ENCODE measurements at places on chromosomes 2 and 18.
A peak's percentile ranks its signal among the peaks of the same experiment; 100 is the strongest.

DNA sequence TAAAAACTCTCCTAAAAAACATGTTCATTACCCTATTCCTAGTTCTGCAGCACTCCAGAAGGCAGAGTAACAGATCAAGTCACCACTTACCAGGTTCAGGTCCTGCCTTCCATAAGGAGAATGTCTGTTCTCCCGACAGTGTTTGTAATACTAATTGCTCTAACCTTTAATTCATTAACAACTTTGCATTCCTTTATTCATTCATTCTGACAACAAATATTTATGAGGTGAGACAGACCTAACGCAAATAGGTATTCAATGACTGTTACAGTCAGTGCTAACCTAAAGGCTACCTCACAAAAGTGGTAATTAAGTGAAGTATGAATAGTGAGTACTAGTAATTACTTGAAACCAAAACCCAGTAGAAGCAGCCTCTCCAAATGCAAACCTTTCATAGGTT lies 224.0 kb downstream of the AFF3 start:
- DNase-seq = no peak

DNA sequence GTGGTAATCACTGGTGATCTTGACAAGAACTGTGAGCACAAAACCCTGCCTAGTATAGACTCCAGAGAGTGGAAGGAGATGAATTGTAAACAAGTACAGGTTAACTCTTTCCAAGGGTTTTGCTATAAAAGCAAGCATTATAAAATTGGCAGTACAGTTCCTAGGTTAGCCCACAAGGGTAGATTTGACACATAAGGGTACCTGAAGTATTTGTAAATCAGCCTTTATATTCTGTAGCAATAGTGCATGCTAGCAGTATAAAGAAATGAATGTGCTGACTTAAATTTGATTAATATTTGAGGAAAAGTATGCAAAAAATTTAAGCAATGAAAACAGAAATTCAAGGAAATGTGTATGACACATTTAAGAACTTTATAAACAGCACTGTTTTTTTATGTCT lies 42.4 kb downstream of the SP3 start:
- no peak for DNase-seq

DNA sequence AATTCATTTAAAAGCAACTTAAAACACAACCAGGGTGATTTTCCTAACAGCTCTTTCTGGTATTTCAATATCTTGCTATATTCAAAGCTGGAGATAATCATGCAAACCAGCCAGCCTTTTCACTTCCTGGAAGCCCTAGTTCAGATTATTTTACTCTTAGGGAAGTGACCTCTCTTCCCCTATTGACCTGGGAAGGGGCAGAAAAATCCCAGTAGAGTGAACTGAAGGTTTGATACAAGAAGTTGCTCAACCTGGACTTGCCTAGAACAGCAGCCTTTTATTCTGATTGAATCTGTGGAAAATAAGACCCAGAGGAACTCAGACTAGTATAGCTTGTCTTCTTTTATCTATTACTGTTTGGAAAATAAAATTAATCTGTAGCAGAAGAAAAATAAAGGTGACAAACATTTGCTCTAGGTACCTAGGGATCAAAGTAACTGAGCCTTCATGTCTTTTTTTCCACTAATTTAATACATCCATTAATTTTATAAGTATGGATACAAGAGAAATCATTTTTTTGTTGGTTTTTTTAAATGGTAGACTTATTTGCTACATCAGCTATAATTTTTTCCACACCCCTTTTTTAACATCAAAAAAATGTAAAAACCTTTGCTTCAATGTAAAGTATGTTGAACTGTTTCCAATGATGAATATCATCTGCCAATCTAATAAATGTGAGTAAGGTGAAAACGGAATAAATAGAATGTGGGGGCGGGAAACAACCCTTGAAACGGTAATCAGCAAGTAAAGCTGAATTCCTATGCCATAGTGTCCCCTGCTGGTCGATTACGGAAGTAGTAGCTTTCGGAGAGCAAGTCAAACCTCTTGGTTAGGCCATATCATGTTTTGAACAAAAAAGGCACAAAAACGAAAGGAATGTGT lies 629.9 kb downstream of the NRXN1 start:
- peak; percentile 65 for DNase-seq

- no peak for DNase-seq
Observed at GRCh38 chr2:219616550-219616949, 10.9 kb upstream of the SLC4A3 start.

DNA sequence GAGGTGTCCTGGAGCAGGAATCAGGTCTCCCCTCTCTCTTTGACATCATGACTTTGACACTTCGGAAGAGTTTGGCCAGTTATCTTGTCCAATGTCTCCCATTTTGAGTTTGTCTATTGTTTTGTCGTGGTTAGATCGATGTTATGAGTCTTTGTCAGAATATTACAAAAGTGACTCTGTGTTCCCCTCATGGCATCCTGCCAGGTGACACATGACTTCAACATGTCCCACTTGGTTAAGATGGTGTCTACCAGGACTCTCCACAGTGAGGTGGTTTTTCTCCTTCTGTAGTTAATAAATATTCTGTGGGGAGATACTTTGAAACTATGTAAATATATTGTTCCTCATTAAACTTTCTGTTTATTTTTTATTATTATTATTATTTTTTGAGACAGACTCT lies 76.6 kb upstream of the BZW1 start:
- no peak for DNase-seq

DNA sequence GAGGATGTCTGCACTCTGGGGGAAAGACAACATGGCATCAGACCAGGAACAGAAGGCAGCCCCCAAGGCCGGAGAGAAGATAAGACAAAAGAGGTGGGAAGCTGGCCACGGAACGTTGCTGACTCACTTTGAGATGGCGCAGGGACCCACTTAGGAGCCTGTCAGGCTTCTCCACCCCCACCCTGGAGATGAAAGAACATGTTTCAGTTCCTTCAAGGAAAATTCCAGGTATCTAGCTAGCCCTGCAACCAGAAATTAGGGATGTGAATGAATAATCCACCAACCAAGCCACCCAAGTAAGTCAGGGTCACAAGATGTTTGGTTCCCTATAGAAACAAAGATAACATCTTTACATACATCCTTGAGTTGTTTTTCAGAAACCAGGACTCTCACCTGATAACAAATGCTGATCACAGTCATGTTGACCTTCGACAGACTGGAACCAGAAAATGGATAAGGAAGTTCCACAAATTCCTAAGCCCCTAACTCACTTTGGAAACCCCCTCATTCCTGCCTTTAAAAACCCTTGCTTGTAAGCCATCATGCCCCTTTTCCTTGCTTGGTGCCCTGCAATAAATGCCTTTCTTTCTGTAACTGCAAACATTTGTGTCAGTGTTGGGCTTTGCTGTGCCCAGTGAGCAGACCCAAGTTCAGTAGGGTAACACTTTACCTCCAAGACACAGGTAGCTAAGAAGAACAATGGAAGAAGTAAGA lies 31.9 kb downstream of the PSTPIP2 start:
- DNase-seq = no peak

DNA sequence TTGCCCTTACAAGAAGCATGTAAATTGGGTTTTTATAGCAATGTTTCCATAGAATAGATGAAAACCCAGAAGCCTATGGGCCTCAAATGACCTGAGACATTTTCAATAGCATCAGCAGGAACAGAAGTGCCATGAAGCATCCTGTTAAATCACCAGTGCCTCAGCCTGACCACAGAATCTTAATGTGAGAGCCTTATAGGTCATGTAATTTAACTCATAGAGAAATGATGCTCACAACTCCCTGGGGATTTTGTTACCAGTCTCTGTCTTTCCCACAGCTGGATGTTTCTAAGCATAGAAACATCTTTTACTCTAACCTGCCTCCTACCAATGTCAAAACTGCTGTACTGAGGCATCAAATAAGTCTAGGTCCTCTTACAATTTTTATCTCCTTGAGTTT lies 295.8 kb upstream of the ACVR2A start:
- DNase-seq = no peak

Measured in NCI-H1694 treated with DMSO at 0.1 percent for 48 hours (cell line).